T-helper 2 cell treated with Interferon-gamma antibody and Interleukin-4, amounts not matched to agents 5 μg/mL and 100 μg/mL, for 36 hours (primary cell): ENCODE measurements at places on chromosomes 4 and X.

GRCh38 chrX:81378560-81378959 is 176.7 kb downstream of the SH3BGRL start:
- no peaks in the 10 kb centered on the region for H3K4me1 ChIP-seq
- DNase-seq, result no peak
- no peak overlapping the region for H3K27ac ChIP-seq
- no peak overlapping the region for H3K4me3 ChIP-seq
- H3K36me3 ChIP-seq, result no peaks in the 10 kb centered on the region
- H3K27me3 ChIP-seq, result no peaks in the 10 kb centered on the region

DNA sequence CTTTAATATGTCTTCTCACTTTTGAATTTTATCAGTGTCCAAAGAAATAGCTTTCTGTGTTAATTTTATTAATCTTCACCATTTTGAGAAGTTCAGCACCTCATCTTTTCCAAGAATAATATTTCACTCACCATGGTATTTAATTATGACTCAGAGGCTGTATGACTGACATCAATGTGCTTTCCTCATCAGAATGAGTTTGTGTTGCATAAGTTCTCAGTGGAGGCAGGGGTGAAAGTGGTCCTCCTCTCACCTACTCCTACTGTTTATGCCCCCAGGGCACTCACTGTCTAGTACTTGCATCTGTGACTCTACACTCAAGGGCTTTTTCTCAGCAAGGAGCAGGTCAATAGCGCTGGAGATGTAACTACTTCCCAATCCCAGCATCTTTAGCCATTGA is 905.3 kb upstream of the INTU start:
- H3K27ac ChIP-seq, result no peak overlapping the region
- no peaks in the 10 kb centered on the region for H3K4me1 ChIP-seq
- DNase-seq, result no peak
- H3K4me3 ChIP-seq, result no peak overlapping the region
- H3K36me3 ChIP-seq, result no peaks in the 10 kb centered on the region

- no peaks in the 10 kb centered on the region for H3K27me3 ChIP-seq
- DNase-seq, result no peak
- no peaks in the 10 kb centered on the region for H3K36me3 ChIP-seq
- H3K4me1 ChIP-seq, result no peaks in the 10 kb centered on the region
Observed at GRCh38 chr4:63460075-63460474, 949.2 kb downstream of the TECRL start.

GRCh38 chr4:126701756-126702155 is 931.0 kb upstream of the INTU start:
- no peak overlapping the region for H3K4me3 ChIP-seq
- DNase-seq, result no peak
- no peak overlapping the region for H3K27ac ChIP-seq
- no peaks in the 10 kb centered on the region for H3K27me3 ChIP-seq
- no peaks in the 10 kb centered on the region for H3K4me1 ChIP-seq
- H3K36me3 ChIP-seq, result no peaks in the 10 kb centered on the region

- H3K27ac ChIP-seq, result no peak overlapping the region
- no peak overlapping the region for H3K4me3 ChIP-seq
- H3K27me3 ChIP-seq, result no peaks in the 10 kb centered on the region
- peaks cover 19% of the 10 kb centered on the region for H3K36me3 ChIP-seq
- DNase-seq, result no peak
- no peaks in the 10 kb centered on the region for H3K4me1 ChIP-seq
Observed at GRCh38 chrX:136041254-136041812, 56.1 kb downstream of the SLC9A6 start.

DNA sequence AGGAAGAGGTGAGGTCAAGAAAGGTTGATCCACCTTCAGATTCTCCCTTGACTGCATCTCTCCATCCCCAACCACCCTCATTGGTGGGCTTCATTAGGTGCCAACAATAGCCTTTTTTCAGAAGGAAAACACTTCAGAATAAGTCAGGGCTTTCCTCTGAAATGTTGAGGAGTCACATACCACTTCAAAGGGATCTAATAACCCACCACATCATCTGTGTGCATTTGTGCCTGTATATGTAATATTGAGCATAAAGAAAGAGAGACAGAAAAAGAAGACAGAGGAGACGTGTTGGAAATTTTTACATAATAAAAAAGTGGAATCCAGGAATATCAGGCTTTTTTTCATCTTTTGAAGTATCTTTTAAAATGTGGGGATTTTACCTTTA is 209.1 kb upstream of the SLC7A11 start:
- H3K36me3 ChIP-seq, result no peaks in the 10 kb centered on the region
- no peaks in the 10 kb centered on the region for H3K27me3 ChIP-seq
- DNase-seq, result no peak
- no peak overlapping the region for H3K4me3 ChIP-seq
- H3K27ac ChIP-seq, result no peak overlapping the region
- no peaks in the 10 kb centered on the region for H3K4me1 ChIP-seq

GRCh38 chr4:84221704-84222103 is 277.4 kb downstream of the NKX6-1 start:
- no peaks in the 10 kb centered on the region for H3K36me3 ChIP-seq
- no peak for DNase-seq
- no peaks in the 10 kb centered on the region for H3K27me3 ChIP-seq
- no peak overlapping the region for H3K4me3 ChIP-seq

DNA sequence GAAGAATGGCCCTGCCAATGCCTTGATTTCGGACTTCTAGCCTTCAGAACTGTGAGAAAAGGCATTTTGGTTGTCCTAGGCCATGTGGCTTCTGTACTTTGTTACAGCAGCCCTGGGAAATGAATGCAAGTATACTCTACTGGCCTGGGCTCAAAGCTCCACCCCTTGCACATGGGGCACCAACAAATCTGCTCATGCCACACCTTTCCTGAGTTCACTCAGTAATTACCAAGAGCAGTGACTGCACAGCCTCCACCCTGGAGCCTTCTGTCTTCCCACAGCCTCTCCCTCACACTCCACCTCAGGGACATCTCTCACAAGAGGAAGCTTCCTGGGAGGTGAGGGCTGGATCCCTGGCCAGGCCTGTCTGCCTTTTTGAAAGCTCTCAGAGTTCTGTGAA is 29.1 kb upstream of the GAB1 start:
- H3K27me3 ChIP-seq, result peaks cover 3% of the 10 kb centered on the region
- no peaks in the 10 kb centered on the region for H3K4me1 ChIP-seq
- H3K27ac ChIP-seq, result no peak overlapping the region
- no peaks in the 10 kb centered on the region for H3K36me3 ChIP-seq

DNA sequence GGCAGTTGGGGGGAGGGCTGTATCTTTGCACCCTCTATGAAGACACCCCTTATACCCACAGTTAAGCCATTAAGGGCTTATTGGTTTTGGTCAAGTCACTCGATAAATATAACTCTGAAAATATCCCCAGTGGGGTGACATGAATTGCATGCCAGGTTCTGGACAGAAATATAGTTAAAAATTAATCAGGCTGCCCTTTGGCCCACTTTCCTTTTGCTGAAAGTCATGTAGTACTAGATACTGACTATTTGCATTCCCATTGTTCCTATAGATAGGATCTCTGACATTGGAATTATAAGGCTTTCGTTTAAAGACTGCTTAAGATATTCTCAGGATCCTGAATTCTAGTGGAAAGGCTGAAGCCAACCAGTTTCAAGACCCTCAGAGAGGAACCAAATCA is 43.5 kb upstream of the LAMP2 start:
- H3K27me3 ChIP-seq, result no peaks in the 10 kb centered on the region
- no peaks in the 10 kb centered on the region for H3K4me1 ChIP-seq
- DNase-seq, result no peak
- no peak overlapping the region for H3K27ac ChIP-seq
- no peaks in the 10 kb centered on the region for H3K36me3 ChIP-seq

DNA sequence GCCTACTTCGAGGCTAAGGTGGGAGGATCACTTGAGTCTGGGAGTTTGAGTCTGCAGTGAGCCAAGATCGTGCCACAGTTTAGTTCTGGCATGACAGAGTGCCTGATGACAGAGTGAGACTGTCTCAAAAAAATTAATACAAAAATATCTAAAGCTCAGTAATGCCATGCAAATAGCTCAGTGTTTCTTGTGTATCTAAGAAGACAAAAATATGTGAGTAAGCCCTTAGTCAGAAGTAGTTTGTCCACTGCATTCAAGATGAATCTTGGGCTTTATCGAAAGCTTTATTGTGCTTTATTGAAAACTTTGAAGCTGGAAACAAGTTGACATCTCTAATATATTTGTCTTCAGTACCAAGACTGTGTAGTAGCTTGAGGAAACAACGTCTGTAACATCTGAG is 115.9 kb downstream of the GPAT3 start:
- no peak overlapping the region for H3K27ac ChIP-seq
- no peaks in the 10 kb centered on the region for H3K27me3 ChIP-seq
- no peaks in the 10 kb centered on the region for H3K36me3 ChIP-seq
- H3K4me3 ChIP-seq, result no peak overlapping the region
- no peaks in the 10 kb centered on the region for H3K4me1 ChIP-seq

DNA sequence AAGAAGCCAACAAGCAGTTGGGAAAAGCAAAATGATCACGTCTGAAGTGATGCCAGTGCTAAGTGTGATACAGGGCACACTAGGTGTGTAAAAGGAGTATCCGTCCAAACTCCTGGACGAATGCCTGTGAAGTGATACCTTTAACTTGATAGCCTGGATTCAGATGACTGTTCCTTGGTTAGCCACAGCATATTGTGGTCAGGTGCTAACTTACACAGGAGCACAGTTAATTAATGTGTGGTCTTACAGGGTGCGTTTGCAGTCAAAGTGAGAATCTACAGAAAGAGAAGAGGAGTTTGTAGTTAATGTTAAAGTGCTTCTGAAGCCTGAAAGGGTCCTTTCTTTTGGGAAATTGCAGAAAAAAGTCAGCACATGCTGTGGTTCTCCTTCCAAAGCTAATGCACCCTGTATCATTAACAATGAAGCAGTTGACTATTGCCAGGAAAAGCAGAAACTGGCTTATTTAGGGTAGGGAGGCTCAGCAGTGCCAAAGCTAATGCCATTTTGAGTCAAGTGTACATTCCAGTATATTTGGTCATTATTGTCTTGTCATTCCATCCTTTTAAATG is 61.1 kb downstream of the DCLK2 start:
- no peak overlapping the region for H3K27ac ChIP-seq
- DNase-seq, result no peak
- peaks cover 10% of the 10 kb centered on the region for H3K4me1 ChIP-seq
- no peak overlapping the region for H3K4me3 ChIP-seq

- H3K4me1 ChIP-seq, result no peaks in the 10 kb centered on the region
- DNase-seq, result no peak
- no peak overlapping the region for H3K4me3 ChIP-seq
- no peaks in the 10 kb centered on the region for H3K36me3 ChIP-seq
- no peak overlapping the region for H3K27ac ChIP-seq
Observed at GRCh38 chr4:20528508-20528907, 171.8 kb upstream of the PACRGL start.
